ENCODE measurements at places on chromosomes 3 and 15.

DNA sequence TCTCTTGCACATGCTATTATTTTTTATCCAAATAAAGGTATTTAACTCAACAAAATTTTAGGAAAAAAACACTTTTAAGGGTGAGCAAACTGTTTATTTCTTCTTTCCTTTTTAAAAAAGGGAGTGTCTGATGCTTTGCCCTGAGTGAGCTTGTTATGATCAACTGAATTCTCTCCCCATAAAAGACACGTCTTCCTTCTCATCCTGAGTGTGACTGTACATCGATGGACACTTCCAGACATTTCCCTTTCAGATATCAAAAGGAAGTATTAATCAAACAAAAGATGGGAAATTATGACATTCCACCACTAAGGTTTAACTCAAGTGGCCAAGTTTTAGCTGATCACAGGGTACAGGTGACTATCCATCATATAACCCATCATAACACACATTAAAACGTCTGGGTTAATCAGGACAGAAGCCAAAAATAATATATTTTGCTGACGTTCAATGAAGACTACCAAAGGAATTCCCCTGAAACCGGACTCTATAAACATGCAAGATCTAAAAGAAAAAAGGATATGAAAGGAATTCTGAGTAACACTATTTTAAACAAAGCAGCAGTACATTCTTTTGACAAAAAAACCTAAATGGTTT lies 354.8 kb downstream of the MECOM start:
- H3K4me3 ChIP-seq = no peak overlapping the region
- no peak overlapping the region for H3K27ac ChIP-seq
- no peaks in the 10 kb centered on the region for H3K27me3 ChIP-seq
- H3K4me1 ChIP-seq = no peaks in the 10 kb centered on the region
- no peaks in the 10 kb centered on the region for H3K36me3 ChIP-seq

- H3K4me3 ChIP-seq = no peak overlapping the region
- H3K4me1 ChIP-seq = no peaks in the 10 kb centered on the region
- H3K36me3 ChIP-seq = no peaks in the 10 kb centered on the region
These were observed 512.1 kb downstream of the MAGI1 start for GRCh38 chr3:65526656-65527055.

DNA sequence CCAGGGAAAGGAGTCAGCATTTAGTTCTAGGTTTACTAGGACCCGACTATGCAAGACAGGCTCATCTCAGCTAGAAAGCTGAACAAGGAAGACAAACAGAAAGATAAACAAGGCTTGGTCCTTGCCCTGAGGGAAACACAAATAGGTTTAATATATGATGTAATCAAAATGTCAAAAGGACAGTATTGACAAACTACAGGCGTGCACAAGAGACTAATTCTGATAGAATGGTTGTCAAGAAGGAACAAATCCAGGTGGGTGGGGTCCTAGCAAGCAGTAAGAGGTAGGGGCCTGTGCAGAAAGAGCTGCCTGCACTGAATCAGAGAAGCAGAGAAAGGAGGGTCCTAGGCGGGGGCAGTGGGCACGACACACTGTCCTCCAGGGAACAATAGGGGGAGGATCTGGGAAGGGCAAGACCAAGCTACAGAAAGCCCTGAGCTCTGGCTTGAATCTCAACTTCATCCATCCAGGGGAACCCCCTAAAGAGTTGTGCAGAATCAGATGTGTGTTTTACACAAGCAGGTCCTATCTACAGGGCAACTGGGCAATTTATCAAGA lies 23.4 kb downstream of the RFTN1 start:
- no peak for DNase-seq
- H3K36me3 ChIP-seq = peaks cover 45% of the 10 kb centered on the region
- H3K4me3 ChIP-seq = no peak overlapping the region
- peaks cover 12% of the 10 kb centered on the region for H3K4me1 ChIP-seq
- no peaks in the 10 kb centered on the region for H3K27me3 ChIP-seq
- no peak overlapping the region for H3K27ac ChIP-seq

GRCh38 chr3:168885028-168885427 lies 778.5 kb downstream of the MECOM start:
- no peak for DNase-seq
- H3K4me1 ChIP-seq = peaks cover 2% of the 10 kb centered on the region
- H3K27ac ChIP-seq = peak overlapping the region; percentile 23
- no peak overlapping the region for H3K4me3 ChIP-seq
- no peaks in the 10 kb centered on the region for H3K27me3 ChIP-seq

DNA sequence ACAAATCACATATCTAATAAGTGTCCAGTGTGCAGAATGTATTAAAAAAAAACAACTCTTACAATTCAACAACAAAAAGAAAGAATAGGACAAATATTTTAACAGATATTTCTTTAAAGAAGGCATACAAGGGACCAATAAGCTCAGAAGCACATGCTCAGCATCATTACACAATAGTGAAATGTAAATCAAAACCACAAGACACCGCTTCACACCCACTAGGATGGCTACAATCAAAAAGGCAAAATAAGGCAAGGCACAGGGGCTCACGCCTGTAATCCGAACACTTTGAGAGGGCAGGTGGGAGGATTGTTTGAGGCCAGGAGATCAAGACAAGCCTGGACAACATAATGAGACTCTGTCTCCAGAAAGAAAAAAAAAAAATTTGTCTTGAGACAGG lies 255.6 kb downstream of the MAGI1 start:
- DNase-seq = no peak
- no peak overlapping the region for H3K27ac ChIP-seq
- peaks cover 17% of the 10 kb centered on the region for H3K4me1 ChIP-seq
- no peaks in the 10 kb centered on the region for H3K27me3 ChIP-seq
- no peaks in the 10 kb centered on the region for H3K36me3 ChIP-seq

All from ascending aorta (tissue), 2 donors.